Retina (tissue), 1 donor: ENCODE measurements at places on chromosomes 11 and 22.

GRCh38 chr11:128251140-128251539, 336.2 kb downstream of the ETS1 start:
- DNase-seq: no peak

DNA sequence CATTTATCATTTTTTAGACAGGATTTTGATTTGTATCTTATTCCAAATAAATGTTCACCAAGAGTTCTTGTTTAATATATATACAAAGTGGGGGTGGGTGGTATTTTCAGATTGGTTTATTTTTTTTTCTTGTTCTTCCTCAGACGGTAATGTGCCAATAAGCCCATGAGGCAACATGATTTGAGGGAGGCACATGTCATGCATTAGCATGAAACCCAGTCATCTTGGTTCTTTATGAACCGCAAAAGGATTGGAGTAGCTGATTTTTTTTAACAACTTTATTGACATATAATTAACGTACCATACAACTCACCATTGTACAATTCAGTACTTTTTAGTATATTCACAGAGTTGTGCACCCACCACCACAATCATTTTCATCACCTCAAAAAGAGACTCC, 2.7 kb downstream of the BCL2L13 start:
- DNase-seq: no peak

DNA sequence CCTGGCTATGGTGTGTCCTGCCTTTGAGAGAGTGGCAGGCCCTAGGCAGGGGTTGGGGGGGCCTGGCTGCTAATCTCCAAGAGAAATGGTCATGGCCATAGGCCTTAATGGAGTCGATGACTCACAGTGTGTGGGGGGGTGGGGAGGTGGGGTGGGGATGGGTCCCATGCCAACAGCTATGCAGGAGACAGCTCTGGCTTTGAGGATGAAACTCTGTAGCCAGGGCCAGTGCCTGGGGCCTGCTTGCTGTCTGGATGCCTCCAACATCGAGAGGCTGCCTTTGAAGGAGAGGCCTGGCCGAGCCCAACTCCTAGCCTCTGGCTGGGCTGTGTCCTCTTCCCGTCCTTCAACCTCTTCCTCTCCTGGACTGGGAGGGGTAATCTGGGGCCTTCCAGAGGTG, 23.9 kb upstream of the TSPAN18 start:
- DNase-seq: no peak

- DNase-seq: no peak
Observed at GRCh38 chr11:12897390-12897789, 111.7 kb upstream of the RASSF10 start.

- DNase-seq: no peak
Observed at GRCh38 chr22:44701187-44701790, 715 bp upstream of the PRR5 start.

DNA sequence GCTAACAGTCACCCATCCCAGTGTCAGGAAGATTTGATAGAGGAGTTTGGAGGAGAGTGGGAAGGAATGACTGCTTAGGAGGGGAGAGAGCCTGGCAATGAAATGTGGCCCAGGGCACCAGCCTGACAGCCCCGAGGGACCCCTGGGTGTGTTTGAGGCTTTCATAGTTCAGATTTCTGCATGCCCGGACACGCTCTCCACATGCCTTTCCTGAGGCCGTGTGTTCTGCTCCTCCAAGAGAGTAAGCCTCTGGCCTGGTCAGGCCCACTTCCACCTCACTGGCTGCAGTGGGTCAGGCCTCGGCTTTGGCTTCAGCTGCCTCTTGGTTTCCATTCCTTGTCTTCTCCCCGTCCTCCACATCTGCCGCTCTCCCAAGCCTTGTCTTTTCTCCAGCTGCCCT, 78.4 kb downstream of the C22orf31 start:
- no peak for DNase-seq

DNA sequence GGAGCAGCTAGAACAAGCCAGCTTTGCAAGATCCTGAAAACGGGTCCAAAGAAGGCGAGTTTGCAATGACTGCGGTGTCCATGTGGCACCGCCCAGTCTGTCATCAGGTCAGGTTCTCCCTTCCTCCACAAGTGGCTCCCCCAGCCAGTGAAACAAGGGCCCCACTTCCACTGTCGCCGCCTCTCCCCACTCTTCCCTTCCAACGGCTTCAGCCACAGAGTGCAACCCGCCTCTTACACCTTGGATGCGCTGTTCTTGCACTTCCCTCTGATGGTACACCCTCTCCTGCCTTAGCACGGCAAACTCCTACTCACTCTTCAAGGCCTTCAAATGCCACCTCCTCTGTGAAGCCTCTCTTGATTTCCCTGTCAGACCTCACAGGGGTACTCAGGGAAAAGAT, 10.8 kb upstream of the TCF20 start:
- DNase-seq: no peak

GRCh38 chr22:24442352-24442744, 14.9 kb downstream of the ADORA2A start:
- no peak for DNase-seq

DNA sequence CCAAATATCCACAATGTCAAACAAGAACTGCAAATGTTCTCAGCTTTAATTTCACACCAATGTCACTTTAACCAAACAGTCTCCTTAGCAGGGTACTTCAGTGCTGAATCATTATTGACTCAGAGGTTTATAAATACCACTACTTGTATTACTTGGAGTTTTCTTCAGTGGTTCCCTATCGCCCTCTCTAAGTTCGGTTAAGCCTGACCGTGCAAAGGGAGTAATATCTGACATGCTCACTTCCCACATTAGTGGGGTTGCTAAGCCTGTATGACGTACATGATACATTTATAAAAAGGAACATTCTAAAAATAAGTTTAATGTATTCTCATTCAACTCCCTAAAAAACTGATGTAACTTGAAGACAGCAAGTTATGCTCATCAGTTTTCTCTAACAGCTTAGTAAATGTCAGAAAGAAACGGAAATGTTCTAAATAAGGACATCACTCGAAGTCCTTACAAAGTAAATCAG, 93.1 kb upstream of the ZC3H12C start:
- DNase-seq: no peak

- DNase-seq: no peak
Observed at GRCh38 chr11:117613521-117613920, 183.5 kb downstream of the DSCAML1 start.

DNA sequence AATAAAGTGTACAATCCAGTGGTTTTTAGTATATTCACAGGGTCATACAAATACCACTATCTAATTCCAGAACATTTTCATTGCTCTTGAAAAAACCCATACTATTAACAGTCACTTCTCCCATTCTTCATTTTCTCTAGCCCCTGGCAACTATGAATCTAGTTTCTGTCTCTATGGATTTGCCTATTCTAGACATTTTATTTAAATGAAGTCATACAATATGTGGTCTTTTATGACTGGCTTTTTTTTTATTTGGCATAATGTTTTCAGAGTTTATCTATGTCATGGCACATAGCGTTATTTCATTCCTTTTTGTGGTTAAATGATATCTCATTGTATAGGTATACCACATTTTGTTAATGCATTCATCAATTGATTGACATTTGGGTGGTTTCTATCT, 59.4 kb downstream of the KDM2A start:
- DNase-seq: no peak

GRCh38 chr22:50140615-50141014, 29.9 kb upstream of the PANX2 start:
- no peak for DNase-seq

GRCh38 chr11:113411536-113411935, 24.0 kb downstream of the ANKK1 start:
- no peak for DNase-seq

DNA sequence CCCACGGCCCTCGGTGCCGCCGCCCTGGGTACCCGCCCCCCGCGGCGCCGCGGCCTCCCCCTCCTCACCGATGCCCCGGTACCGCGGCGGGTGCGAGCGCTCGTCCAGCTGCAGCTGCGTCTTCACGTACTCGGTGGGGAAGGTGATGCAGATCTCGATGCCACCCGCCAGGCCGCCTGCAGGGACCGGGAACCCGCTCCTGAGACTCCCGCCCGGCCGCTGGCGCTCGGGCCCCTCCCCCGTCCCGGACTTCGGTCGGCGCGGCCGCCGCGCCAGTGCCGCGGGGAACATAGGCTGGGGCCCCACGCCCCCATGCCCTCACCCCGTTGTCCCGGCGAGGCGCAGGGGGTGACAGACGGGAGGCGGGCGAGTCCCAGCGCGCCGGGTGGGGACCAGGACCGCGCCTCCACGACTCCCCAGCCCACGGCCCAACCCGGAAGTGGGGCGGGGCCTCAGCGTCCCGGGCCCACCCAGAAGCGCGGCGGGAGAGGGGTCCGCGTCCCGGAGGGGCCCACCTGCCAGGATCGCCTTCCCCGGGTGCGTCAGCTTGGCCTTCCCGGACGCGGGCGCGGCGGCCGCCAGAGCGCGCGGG, 375 bp downstream of the SLC25A1 start:
- peak; percentile 72 for DNase-seq

GRCh38 chr11:107624983-107625684, 34.2 kb downstream of the ELMOD1 start:
- DNase-seq: no peak

DNA sequence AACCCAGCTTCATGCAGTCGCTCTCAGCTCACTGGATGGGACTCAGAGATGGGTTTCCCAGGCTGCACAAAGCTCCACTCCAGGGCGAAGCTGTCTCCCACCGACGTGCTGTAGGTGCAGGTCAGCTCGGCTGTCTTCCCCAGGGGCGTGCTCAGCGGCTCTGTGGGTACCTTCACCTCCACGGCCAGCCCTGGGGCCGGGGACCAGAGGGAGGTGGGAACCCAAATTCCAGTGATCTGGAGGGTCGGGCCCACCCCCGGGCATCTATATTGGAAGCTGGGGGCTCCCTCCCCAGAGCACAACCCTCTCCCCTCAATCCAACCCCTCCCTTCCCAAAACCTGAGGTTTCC, 689 bp downstream of the VSIG2 start:
- peak; percentile 7 for DNase-seq

- DNase-seq: no peak
Observed at GRCh38 chr11:6687876-6688275, 4.7 kb upstream of the MRPL17 start.

DNA sequence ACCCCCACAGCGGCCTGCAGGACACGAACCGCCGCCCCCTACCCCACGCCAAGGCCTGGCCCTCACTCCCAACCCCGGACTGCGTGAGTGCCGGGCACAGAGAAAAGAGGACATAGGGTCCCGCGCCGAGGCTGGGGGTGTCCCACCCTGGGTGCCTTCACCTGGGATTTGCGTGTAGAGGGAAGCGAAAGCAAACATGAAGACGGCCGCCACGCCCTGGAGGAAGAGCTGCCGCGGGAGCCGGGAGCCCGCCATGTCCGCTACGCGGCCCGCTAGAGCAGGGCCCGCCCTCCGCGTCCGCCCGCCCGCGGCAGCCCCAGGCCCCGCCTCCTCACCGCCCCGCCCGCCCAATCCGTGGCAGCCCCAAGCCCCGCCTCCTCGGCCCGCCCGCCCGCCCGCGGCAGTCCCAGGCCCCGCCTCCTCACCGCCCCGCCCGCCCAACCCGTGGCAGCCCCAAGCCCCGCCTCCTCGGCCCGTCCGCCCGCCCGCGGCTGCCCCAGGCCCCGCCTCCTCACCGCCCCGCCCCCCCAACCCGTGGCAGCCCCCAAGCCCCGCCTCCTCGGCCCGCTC, at the start of gene LMF2:
Gene LMF2 (minus strand): TSS at position 282 of the 570 bp plus-strand sequence. CDS start 27 bp downstream, at position 255.
- peak; percentile 81 for DNase-seq

DNA sequence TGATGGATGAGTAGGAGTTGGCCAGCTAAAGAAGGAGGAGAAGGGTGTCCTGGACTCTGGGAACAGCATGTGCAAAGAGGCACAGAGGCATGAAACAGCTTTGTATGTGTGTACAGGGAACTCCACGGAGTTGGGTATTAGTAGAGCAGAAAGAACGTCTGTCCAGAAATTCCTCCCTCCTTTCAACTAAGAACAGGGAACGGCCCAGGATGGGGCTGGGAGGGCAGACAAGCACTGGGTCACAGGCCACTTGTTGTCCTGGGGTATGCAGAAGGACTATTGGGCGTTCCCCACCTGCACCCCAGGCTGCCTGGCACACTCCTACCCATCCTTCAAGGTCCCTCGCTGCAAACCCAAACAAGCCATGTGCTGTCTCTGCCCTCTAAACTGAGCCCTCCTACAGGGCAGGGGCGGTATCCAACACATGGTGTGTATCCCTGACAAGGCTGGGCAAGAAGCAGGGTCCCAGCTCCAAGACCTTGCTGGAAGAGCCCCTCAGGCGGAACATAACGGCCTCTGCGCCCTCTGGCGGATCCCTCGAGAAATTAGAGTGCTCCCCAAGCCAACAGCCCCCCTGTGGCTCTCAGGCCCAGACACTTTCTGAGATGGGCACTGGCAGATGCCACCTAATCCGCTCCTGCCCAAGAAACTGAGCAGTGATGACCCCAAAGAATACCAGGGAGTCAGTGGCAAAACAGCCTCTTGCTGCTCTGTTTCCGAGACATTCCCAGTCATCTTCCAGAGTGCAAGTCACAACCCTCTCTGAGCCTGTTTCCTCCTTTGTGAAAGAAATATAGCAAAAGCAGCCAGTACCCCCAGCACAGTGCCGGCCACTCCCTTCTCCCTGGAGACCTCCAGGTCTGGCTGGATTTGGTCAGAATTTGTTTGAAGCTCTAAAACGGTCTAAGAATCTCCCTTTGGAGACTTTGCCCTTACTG, 1.6 kb upstream of the ELFN2 start:
- DNase-seq: peak; percentile 80

DNA sequence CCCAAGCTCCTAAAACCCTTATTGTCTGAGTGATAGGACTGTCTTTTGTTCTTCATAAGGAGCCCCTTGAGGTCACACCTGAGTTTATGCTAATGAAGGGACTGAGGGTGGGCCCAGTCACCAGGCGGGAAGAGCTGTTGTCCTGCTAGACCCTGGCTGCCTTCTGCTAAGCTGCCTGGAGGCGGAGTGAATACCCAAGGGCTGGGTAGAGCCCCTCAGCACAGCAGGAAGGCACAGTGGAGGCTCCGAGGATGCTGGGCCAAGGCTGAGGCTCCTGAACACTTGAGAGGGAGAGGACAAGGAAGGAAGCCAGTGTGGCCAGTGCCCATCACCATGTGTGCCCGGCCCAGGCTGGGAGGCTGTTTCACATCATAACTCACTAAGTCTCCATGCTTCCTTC, 4.8 kb upstream of the PHF21B start:
- no peak for DNase-seq
